ENCODE measurements at places on chromosomes 13 and 19. TPM values are rescaled to one million over a fixed set of nuclear protein-coding genes. Genes with fewer than 3 reads are reported as not detected.

Gene SERP2
- total RNA-seq, result 4.1 TPM

Gene PLIN5
- total RNA-seq, result not detected

Gene TUBA3C
- total RNA-seq, result not detected

Gene TPGS1
- total RNA-seq, result 61.0 TPM

Gene FPR1
- 0.61 TPM for total RNA-seq

Gene EHD2
- total RNA-seq, result 230 TPM

Gene ISYNA1
- total RNA-seq, result 15.1 TPM

Gene CYP4F22
- not detected for total RNA-seq

Gene KLK14
- not detected for total RNA-seq
